Stimulated activated CD4-positive, alpha-beta T cell treated with anti-CD3 and anti-CD28 coated beads, Interleukin-1b, Interleukin-23, amount 100 ng/mL, for 4 hours (primary cell): ENCODE measurements at places on chromosomes 7 and 10.

DNA sequence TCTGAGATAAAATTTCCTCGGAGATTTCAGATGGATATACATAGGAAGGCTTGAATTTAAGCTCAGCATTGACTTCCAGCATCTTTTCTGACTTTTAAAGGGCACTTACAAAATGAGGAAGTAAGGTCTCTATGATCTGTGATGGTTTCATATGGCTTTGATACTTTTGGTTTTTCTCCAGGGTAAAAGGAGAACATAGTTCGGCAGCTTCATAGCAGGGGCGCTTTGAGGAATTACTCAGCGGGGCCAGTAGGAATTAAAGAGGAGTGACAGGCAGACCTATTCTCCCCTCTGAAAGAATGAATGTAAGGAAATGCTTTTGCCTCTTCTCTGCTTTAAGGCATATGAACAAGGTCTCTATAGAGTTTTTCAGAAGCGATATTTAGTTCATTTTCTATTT lies 80.0 kb upstream of the PCDH15 start:
- no peak for DNase-seq

DNA sequence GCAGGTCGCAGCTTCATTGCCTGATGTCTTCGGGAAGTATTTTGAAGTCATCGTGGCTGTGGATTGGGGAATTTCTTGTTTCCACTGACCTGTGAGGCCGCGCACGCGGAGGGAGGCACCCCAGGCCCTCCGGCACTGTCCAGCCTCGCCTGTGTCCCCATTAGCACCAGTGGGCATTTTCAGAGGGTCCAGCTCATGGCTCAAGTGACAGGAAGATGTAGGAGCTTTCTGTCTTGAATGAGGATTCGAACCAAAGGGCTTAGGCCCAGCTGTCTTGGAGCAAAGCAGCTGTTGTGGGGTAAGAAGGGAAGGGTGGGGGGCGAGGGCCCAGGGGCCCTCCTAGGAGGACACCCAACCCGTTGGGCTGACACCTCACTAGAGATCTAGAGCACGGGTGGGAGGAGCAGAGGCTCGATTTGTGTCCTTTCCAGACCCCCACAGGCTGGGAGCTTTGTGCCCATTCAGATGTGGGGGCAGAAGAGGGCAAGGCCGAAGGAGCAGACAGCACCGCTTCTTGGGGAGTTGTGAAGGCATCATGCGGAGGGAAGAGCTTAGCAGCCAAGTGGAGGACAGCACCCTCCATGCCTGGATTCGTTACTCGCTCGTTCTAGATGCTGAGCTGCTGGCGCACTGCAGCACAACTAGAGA lies 914 bp downstream of the ZNF37A start:
- no peak for DNase-seq

DNA sequence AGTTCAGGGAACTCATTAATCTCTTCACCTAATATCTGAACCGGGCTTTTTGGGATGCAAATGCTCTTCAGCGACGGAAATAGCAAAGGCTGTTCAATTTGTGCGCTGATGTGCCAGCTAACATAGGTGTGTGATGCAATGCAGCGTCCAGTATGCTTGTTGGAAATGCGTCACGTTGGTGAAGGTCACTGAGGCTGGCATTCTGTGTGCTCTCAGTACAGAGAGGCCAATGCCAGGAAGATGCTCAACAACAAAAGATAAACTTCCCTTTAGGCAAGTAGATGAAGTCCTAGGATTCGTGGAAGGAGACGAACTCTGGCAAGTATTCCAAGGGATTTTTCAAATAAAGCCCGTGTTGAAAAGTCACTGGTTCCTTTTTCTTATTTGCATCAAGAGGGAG lies 649.5 kb upstream of the MKI67 start:
- no peak for DNase-seq

DNA sequence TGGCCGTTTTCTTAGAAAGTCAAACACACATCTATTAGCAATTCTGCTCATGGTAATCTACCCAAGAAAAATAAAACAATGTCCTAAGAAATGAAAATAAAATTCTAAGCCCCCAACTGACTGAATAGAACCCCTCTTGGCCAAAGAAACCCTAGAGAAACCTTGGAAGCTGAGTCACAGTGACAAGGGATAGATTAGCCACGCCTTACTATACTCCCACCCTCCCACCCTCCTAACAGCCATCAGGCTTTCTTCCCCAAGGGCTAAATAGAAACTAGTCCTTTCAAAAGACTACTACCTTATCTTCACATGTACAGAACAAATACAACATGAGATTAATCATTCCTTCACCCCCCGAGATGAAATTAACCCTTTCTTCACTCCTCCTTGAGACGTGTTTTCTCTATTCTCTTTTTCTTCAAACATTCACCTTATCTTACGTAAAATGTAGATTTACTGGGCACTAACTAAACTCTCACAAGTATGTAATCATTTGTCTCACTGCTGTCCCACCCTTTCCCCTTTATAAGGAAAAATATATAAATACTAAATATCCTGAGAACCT lies 57.5 kb downstream of the HTR7 start:
- no peak for DNase-seq

GRCh38 chr7:75033826-75034225 lies 39.8 kb downstream of the RCC1L start:
- DNase-seq, result no peak

GRCh38 chr7:38107486-38107893 lies 70.6 kb upstream of the STARD3NL start:
- DNase-seq, result peak; percentile 59

DNA sequence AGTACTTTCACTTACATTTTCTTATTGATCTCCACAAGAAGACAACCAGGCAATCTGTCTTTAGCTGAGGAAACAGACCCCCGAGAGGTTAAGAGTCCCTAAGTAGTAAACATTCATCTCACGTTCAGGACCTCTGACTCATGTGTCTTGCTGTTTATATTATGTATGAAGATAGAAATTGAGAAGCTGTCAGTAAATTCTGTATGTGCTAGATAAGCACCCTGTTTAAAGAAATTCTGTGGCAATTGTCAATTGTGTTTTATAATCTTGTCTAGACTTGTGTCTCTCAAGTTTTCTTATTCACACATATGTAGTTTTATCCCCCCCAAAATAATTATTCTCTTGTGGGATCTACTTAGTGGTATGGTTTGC lies 14.5 kb downstream of the ADK start:
- DNase-seq, result no peak

- DNase-seq, result no peak
Measured at GRCh38 chr10:110006358-110007160, 1.2 kb upstream of the ADD3 start.
